ENCODE measurements at places on chromosomes 12 and 14.

DNA sequence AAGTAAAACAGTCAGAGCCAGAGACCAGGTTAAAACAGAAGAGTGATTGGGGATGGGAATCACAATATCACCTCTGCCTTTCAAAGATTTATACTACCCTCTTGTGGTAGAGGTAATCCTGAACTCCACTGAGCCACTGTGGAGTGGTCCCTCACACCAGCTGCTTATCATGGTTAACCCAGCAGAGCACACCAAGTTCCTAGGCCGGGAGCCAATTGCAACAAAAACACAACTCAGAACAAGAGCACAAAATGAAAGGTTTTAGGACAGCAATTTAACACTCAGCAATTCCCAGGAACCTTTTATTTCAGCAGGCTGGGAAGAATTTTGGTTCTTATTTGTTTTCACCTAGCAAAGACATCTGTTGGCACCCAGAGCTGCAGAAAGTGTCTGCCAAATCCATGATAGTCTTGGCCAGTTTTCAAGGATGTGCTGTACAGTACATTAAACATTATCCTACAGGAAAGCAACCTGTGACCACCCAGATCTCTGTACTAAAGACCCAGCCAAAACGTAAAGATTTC is 220.5 kb upstream of the ATXN7L3B start:
- no peak for DNase-seq

GRCh38 chr12:56338308-56339157 is at the start of gene IL23A:
Gene IL23A (plus strand): TSS chr12:56338884. CDS start chr12:56339045, 161 bp downstream.
- no peak for DNase-seq

- no peak for DNase-seq
Observed at GRCh38 chr14:99039331-99040041, 232.5 kb downstream of the BCL11B start.

GRCh38 chr14:97336179-97336578 is 539.0 kb downstream of the VRK1 start:
- no peak for DNase-seq

- DNase-seq = no peak
Observed at GRCh38 chr14:64663174-64663573, 41.0 kb upstream of the PLEKHG3 start.

GRCh38 chr12:95100264-95101190 is 27.1 kb upstream of the NR2C1 start:
- no peak for DNase-seq

DNA sequence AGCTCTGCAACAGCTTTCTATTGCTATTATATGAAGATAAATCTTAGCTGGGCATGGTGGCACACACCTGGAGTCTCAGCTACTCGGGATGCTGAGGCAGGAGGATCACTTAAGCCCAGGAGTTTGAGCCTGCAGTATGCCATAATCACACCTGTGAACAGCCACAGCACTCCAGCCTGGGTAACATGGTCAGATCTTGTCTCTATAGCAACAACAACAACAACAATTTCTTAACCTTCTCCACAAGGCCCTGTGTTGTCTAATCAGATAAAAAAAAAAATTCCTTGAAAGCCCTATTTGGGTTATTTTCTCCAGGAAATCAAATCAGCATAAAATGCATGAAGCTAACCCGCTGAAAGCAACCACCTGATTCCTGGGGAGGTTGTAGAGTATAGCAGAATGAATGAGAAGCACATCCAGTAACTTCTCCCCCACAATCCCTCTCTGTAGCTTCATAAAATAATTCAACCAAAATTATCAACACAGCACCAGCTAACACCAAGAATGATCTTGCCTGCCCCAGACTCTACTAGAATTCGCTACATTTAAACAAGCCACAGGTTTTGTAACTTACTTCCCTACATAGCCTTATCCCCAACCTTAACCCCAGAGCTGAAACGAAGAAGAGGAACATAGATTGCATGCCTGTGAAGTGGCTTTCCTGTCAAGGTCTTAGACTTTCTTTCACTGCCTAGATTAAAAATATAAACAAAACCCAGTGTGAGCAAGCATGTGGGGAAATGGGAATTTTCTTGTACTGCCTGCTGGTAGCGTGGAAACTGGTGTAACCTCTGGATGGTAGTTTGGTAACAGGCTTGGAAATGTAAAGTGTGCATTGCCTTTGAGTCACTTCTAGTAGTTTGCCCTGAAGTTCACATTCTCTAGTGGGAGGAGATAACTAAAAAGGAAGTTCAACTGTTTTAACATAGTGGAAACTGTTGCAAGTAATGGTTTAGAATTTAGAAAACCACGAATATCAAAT is 6.0 kb upstream of the STK38L start:
- DNase-seq = no peak

DNA sequence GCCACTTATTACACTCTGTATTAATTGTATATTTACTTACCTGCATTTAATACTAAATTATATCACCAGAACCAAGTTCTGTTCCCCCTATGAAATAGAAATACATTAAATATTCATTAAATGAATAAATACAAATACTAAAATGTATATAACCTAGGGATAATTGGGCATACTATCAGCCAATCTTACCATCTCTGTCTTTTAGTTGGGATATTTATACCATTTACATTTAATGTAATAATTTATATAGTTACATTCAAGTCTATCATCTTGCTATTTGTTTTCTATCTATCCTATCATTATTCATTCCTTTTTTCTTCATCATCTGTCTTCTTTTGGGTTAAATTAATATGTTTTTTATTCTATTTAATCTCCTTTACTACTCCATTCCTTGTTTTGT is 4.1 kb upstream of the ADAMTS20 start:
- DNase-seq = no peak

GRCh38 chr12:47222520-47223030 is 142.8 kb upstream of the AMIGO2 start:
- no peak for DNase-seq

DNA sequence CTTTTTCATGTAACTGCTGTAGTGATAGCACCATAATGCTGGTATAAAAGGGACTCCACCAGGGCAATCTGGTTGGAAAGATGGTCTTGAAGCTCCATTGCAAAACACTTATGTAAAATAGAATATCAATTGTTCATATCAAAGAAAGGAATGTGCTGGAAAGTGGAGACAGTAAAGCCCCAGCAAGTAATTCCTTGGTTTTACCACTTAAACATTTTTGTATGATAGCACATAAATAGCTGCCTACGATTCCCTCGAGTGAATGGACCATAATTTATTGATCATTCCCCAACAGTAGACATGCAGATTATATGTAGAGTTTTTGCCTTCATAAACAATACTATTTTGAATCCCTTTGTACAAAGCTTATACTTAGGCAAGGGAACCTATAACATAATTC is 275.4 kb downstream of the PAWR start:
- DNase-seq = no peak

DNA sequence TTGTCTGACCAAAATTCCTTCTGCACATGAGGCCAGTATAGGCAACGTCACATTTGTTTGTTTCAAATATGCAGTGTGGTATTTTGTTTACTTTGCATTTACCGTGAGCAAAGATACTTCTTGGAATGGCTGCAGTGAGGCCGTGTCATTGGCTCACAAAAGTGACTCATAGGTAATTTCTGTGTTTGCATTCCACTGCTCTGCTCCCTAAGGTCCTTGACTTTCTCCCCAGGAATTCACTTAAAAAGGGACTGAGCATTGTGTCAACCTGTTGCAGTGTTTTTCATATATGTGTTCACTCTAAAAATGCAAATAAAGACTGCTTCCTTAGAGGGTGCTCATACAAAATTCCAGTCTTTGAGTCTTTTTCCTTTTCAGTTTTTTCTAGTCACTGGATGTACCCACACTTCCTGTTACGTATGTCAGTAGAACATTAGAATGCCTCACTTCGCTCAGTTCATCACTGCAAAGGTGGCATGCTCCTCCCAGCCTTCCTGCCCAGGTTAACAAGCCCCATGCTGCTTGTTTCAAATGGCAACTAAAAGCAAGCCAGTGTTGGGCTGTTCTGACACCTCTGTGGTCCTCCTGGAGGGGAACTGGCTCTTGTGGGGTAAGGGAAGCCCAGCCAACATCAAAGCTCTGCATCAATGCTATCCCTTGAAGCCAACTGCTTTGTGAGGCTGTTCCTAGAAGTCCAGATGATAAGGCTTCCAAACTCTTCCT is 9.1 kb downstream of the C12orf76 start:
- DNase-seq = no peak

All from cortex of kidney (tissue), 1 donor.